Astrocyte (in vitro differentiated cells and primary cell): ENCODE measurements at places on chromosomes 3 and 15.
A peak's percentile ranks its signal among the peaks of the same experiment; 100 is the strongest.

GRCh38 chr3:177124882-177125281 is 72.4 kb downstream of the TBL1XR1 start:
- no peak for DNase-seq

DNA sequence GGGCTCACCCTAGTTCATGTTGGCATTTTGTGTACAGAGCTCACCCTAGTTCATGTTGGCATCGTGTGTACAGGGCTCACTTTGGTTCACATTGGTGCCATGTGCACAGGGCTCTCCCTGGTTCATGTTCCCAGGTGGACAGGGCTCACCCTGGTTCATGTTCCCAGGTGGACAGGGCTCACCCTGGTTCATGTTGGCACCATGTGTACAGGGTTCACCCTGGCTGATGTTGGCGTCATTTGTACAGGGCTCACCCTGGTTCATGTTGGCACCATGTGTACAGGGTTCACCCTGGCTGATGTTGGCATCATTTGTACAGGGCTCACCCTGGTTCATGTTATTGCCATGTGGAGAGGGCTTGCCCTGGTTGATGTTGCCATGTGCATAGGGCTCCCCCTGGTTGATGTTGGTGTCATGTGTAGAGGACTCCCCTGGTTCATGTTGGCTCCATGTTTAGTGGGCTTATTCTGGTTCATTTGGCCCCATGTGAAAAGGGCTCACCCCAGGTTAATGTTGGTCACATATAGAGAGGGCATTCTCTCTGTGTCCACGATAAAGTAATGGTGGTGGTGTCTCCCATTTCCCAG is 31.7 kb upstream of the NR2C2 start:
- no peak for DNase-seq

- no peak for DNase-seq
These were observed 6.6 kb downstream of the CBLB start for GRCh38 chr3:105862217-105862616.

DNA sequence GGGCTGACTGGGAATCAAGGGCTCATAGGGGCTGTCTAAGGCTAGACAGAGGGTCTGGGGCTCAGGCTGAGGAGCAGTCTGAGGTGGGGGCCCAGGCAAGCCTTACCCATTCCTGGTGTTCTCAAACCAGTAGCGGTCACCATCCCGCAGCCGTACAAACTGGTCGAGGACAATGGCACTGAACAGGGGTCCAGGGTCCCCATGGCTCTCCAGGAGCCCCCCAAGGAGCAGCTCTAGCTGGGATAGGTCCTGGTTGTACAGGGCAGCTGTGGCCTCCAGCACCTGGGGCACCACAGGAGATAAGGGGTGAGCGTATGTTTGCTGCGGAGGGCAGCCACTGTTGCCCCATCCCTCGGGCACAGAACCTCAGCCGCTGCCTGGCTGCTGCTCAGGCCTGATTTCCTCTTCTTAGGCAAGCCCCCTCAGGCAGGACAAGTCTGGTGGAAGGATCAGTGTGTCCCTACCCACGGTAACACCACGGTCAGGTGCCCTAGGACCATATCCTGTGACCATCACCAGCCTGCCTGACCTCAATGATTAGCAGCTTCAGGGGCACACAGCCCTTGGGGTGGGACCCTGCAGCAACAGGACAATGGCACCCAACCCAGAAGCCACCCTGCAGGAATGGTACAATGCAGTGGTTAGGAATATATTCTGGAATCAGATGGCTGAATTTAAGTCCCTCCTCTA is 5.9 kb downstream of the DUOX2 start:
- no peak for DNase-seq

DNA sequence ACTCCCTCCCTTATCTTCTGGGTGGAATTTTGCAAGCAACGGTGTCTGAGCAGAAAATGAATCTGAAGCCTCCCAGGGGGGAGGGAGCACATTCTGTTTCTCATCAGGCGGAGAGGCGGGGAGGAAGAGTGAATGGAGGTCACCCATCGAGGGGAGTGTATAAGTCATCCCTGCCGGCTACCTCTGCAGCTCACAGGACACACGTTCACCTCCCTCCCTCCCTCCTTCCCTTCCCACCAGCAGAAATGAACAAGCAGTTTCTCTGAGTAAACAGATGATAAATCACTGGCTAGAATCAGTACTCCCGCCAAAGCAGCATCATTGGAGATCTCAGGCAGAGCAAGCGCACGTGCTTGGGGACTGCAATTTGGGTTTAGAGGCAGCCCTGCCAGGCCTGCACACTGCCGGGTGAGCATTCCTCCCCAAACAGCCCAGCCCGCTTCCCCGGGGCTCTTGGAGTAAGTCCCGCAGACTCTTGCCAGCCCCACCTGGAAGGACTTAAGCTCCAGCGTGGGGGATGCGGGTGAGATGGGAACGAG is 38.3 kb downstream of the CPN2 start:
- DNase-seq, result peak; percentile 85

DNA sequence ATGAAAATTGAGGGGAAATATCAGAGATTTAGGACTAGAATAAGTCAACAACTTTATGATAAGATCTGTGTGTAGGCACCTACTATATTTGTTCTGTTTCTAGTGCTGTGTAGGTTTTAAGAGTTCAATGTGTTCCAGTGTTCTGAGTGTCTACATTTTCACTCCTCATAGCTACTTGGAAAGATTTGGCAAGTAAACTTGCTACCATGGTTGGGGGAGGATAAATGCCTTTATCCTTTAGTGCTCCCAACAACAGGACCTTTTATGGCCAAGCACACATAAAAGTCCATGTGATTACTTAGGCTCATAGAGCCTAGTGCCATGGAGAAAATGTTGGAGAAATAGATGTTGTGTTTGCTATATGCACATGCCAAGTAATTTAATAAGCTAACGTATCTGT is 64.0 kb downstream of the LYSMD4 start:
- no peak for DNase-seq

- peak; percentile 38 for DNase-seq
These were observed 59.8 kb upstream of the KLHL25 start for GRCh38 chr15:85854345-85855097.

DNA sequence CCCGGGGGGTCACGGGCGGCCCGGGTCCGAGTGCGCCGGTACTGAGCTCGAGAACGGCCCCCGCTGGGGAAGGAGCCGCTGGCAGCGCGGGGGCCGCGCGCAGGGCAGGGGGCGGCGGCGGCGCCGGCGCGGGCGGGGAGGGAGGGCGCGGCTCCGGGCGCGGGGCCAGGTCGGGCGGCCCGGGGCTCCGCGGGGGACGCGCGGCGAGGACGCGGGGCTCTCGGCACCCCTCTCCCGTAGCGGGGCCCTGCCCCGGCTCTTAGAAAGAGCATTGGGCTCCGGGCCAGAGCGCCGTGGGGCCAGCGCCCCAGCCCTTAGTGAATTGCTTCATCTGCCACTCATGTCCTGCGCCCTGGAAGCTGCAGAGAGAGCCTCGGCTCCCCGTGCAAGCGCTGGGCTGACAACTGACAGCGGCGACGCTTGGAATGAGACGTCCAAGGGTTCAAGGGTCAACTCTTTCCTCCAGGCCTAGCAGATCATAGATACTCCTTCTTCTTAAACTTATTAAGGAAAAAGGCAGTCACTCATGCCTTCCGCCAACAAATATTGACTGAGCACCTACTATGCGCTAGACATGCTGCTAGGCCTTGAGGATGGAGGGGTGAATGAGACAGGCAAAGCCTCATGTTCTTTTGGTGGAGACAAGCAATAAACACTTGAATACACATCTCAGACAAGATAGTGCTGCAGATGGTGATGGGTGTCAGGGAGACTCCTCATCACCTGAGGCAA is 140.8 kb downstream of the SMAD6 start:
- peak; percentile 52 for DNase-seq

- no peak for DNase-seq
These were observed 56.9 kb downstream of the ROPN1B start for GRCh38 chr3:126025862-126026261.

- no peak for DNase-seq
These were observed 46.0 kb upstream of the RNU6-1 start for GRCh38 chr15:67885861-67886260.

GRCh38 chr15:71373917-71374316 is 258.6 kb downstream of the THSD4 start:
- no peak for DNase-seq

DNA sequence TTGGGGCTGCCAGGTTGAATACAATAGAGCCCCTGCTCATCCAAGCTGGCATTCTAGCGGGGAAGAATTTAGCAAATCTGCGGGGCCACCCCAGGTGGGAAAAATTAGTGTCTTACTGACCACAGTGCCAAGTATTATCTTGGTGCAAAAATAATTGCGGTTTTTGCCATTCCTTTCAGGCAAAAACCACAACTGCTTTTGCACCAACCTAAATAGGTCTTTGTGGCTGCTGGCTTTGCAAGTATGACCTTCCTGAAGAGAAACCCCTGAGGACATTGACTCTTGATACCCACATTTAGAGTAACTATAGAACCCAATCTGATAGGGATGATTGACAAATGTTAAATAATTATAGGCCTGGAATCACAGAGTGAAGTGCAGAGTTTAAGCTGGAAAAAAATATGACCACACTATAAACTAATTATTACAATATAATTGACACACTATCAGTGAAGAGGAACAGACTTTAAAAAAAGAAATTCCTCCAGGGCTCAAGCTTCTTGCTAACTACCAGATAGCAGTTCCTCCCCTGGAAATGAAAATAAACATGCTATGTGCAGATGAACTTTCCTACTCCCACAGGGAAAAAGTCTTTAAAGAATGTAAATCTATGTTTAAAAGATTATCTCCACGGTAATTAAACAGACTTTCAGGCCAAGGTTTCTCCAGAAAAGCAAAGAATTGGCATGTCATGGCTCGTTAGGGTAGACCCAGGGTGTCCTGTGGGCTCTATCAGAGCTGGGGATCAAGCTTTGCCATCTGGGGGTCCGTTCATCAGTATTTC is 34.4 kb downstream of the CA12 start:
- peak; percentile 27 for DNase-seq

- DNase-seq, result no peak
These were observed 144.8 kb downstream of the TJP1 start for GRCh38 chr15:29677455-29677854.

DNA sequence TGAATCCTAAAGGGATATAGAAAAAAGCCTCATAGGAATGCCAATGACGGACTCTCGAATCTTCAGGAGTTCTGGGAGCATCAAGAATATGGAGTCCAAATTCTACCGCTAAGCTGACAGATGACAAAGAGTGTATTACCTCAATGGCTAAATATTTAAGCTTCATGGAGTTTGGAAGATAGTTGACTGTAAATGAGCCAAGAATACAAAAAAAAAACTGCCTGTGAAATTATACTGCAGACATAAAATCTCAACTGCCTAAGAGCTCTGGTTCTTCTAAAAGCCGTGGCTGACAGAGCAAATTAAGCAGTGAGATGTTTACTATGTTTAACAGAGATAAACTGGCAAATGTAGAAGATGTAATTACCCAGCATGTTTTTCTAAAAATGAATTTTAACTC is 140.0 kb downstream of the GADL1 start:
- peak; percentile 36 for DNase-seq

GRCh38 chr3:140113996-140114788 is 179.2 kb downstream of the CLSTN2 start:
- DNase-seq, result no peak

DNA sequence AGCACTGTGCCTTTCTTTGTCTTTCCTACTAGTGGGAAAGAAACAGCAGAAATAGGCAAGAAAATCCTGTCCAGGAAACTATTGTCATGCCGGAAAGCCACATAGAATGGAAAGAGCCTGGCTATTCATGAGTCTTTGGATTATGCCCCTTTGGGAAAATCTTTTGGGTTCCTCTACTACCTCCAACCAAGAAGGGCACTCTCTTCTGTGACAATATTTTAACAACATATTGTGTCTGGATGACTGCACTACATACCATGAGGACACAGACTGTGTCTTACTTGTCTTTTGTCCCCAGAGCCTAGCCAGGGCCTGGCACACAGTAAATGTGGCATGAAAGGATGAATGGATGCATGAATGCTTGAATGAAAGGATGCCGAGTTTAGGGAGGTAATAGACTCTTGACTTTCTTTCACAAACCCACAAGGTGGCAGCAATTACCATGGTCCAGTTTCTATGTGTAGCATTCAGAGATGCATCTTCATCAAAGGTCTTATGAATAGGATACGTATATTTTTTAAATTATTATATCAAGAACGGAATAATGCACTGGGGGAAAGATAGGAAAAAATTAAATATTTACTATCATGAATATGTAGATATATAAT is 30.3 kb downstream of the ARL14 start:
- DNase-seq, result peak; percentile 22

DNA sequence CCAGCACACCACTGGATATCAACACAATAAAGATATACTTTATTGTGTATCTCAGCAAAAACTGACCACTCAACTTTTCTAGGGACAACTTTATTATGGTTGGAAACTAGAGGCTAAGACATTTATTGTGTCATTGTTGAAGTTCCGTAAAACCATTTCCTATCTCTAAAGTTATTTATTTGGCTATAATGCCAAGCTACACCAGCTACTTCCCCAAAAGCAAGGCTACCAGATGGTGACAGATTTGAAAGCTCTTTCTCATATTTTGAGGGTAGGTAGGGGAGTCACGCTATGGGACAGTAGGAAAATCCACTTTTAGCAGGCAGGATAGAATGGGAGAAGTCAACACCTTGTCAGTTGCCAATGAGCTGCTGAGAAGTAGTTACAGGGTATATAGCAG is 834.6 kb upstream of the CFAP20DC start:
- no peak for DNase-seq

DNA sequence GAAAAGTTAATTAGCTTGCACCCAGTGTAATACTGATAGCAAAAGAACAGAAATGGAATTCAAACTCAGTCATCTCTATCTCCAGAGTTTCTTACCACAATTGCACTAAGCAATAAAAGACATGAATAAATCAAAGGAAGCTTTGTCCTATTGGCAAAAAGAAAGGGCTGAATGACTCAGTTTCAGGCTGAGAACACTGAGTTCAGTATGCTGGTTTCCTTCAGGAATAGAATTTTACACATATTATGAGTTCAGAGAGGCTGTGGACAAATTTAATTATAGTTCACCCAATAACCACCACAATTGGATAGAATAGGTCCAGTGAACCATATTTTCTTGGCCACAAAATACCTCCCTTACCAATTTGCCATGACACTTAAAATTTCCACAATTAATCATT is 249.7 kb downstream of the KCNMB2 start:
- no peak for DNase-seq

DNA sequence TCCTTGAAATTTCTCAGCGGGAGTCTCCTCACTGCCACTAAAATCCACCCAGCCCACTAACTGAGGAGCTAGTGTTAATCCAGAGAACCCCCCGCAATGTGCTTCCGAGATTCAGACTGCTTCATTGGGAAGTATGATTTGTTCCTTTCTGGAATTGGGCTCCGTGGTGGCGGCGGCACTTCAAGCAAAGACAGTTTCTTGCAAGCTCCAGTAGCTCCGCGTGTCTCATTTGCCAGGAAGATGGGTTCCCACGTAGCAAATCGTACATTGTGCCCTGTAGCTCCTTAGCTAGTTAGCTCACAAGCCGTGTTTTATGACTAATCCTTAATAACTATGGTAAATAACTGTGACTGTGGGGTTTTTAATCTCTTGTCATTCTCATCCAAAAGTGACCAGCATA is 45.4 kb downstream of the SLC6A1 start:
- no peak for DNase-seq

- no peak for DNase-seq
These were observed 103.0 kb downstream of the RPL22L1 start for GRCh38 chr3:170766823-170767575.
